ENCODE measurements at places on chromosomes 5 and 9. TPM values are rescaled to one million over a fixed set of nuclear protein-coding genes. Genes with fewer than 3 reads are reported as not detected.

The PCDHA10 gene
- 0.30 TPM for total RNA-seq

The SH2D3C gene
- total RNA-seq = 16.0 TPM

The GGTA1 gene
- 8.8 TPM for total RNA-seq

The N4BP3 gene
- total RNA-seq = 2.0 TPM

The ENHO gene
- 1.3 TPM for total RNA-seq

The ATP6V1G1 gene
- total RNA-seq = 64.6 TPM

The TDRD7 gene
- total RNA-seq = 8.8 TPM

The SCAI gene
- 4.8 TPM for total RNA-seq

The TRIM14 gene
- total RNA-seq = 1.8 TPM

The CDC25C gene
- total RNA-seq = 0.19 TPM

The CTXN3 gene
- not detected for total RNA-seq

- peak; percentile 85 for DNase-seq
Observed at GRCh38 chr9:134698587-134699342, 57.2 kb downstream of the COL5A1 start.

DNA sequence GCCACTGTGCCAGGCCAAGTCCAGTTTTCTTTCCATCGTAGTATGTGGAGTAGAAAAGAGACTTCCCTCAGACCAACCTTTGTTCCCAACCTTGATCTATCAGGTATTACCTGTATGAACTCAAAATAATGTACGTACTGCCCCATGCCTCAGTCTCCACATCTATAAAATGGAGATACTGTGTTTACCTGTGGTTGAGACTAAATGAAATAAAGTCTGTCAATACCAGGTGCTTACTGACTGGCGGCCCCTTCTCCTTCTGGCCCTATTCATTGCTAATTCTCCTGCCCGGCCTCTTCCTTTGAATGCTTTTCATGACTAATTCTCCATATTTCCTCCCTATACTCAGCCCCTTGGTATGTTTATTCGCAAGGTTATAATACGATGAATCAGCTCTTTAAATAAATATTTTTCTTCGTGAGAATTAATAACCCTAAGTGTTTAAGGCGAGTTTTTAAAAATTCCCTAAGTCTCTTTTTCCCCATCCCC is 89.6 kb upstream of the BASP1 start:
- no peak for DNase-seq

DNA sequence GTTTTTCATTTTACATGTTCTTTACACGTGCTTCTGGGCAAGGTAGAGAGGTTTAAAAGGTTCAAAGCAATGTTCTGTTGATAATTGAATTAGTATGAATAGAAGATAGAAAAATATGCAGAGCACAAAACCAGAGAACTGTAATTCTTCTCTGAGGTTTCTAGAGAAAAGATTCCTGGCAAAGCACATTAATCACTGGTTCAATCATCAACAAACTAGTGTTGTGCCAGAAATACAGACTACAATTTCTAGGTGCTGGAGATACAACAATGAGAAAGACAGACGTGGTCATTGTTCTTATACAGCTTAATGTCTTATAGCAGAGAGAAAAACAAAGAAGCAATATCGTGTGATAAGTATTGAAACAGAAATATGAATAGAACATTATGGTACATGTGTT is 25.5 kb downstream of the MEGF9 start:
- no peak for DNase-seq

- DNase-seq = no peak
Observed at GRCh38 chr9:104091708-104092107, 2.4 kb upstream of the SMC2 start.

DNA sequence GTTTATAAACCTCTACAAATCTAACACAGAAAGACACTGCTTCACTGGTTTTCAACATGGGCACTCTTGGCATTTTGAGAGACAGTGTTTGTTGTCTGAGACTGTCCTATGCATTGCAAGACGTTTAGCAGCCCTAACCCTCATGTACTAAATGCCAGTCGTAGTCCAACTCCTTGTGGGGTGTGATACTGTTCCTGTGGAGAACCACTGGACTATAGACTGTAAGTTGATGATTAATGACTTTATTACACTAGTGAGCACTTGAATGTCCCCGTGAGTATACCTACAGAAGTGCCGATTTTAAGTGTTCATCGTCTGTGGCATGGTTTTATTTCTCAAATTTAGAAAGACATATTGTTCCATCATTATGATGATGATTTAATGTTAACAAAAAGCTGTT is 46.2 kb downstream of the RECK start:
- DNase-seq = no peak

DNA sequence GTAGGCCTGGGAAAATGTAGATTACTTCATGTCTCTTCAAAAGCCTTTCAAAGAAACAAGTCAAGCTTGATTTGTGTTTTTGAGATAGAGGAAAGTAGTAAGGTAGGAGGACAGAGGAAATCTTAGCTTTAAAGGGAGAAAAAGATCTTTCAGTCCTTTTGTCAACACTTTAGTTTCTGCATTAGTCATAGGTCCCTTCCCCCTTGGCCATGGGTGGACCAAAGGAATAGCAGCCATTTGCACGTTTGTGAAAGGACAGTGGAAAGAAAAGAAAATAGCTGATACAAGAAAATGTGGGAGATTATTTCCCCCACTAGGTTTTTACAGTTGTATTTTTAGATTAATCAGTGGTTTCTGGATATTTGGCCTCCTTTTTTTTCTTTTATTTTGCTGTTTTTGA is 121.9 kb upstream of the GRHPR start:
- no peak for DNase-seq

GRCh38 chr9:124835026-124835557 is 18.2 kb upstream of the WDR38 start:
- DNase-seq = peak; percentile 88

GRCh38 chr9:16126042-16126441 is 573.2 kb downstream of the CCDC171 start:
- no peak for DNase-seq

DNA sequence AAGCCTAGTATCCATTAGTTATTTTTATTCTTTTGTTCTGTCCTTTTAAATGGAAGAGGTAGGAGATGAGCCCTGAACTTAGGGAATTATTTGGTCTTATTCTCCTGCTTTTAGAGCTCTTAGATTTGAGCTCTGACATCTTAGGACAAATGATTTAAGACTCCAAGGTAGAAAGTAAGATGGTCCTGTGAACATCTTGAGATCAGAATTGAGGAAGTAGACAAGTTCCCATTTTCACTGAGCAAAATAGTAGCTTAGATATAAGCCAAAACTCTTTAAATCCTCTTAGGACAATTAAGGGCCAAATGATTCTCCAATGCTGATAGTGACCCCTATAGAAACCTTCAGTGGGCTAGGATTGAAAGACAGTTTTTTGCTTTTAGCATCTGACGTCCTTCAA is 53.0 kb upstream of the RUSC2 start:
- DNase-seq = no peak

GRCh38 chr9:133147412-133148198 is 16.1 kb downstream of the GBGT1 start:
- DNase-seq = peak; percentile 89

DNA sequence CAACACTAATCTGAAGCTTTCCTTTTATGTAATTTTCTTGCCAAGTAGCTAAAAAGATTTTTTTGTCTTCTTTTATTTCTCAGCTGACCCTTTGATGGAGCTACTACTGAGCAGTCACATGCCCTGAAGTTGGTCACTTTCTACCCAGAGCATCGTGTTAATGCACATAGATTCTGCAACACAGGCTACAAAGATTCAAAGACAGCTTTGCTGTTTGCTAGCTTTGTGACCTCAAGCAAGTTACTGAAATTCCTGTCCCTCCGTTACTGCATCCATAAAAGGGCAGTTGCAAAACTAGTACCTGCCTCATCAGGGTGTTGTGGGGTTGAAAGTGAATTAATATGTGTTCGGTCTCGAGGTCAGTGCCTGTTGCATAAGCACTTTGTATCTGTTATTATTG is 179.9 kb downstream of the GAS1 start:
- DNase-seq = no peak

DNA sequence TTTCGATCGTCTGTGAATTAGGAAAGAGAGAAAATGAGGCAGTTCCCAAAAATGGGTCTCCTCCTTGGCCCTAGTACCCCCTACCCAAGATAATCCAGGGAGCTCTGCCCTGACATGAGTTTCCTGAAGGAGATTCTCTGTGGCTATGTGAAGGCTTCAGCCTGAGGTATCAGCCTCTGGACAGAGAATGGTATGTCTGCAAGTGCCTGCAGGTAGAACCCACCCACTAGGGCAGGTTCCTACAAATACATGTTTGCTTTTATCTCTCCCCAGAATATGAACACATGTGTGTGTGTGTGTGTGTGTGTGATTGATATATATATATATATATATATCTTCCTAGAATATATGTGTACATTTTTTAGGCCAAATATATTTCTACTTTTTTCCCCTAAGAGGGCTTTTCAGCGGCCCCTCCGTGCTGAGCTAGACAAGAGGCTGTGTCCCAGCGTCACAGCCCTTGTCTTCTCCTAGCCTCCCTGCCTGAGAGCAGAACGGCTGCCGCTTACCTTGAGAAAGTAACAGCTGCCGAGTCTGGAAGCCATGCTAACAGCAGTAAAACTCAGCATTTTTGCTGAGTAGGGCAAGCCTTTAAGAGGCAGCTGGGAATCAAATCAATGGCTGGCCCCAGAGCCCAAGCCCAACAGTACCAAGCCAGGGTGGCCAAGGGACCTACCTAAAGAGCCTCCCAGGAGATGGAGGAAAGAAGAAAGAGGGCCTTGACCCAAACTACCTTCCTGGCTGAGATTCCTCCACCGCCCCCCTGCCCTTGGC is 2.1 kb downstream of the BRINP1 start:
- DNase-seq = no peak

- DNase-seq = no peak
Observed at GRCh38 chr9:69299826-69300225, 25.2 kb upstream of the ENTREP1 start.

GRCh38 chr9:130137641-130138081 is 34.5 kb upstream of the NCS1 start:
- DNase-seq = no peak

DNA sequence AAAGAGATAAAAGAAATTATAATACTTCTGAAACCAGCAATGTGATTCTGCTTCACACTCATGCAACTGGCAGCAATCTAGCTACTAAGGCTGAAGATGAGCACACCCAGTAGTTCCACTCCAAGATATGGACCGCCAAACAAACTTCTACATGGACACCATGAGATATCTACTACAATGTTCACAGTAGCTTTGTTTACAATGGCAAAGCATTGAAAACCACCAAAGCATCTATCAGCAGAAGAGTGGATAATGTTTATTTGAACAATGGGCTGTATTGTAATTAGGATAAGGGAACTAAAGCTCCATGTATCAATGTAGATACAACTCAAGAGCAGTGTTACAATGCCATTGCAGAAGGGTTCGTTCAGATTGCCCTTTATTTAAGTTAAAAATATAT is 91.2 kb upstream of the ERBIN start:
- no peak for DNase-seq

GRCh38 chr5:107873877-107874276 is 203.1 kb upstream of the EFNA5 start:
- DNase-seq = no peak

Measured in cardiac septum (tissue), 1 donor.